ENCODE measurements at places on chromosomes 16 and 17. TPM values are rescaled to one million over a fixed set of nuclear protein-coding genes. Genes with fewer than 3 reads are reported as not detected.

DNA sequence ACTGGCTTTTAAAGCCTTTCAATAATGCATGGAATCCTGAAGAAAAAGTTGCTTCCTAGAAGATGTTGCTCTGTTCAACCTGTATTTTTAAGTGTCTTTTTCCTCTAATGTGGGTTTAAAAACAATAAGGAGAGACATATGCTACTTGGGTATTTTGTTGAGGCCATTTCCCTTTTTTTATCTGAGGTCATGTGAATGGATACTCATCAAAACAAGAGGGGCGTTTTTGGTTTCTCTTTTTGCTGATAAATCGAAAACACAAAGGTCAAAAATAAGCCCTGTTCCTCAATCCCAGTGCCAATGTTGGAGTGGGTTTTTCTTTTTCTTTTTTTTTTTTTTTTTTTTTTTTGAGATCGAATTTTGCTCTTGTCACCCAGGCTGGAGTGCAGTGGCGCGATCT is 468.0 kb upstream of the RBFOX1 start:
- no peak overlapping the region for H3K27ac ChIP-seq
- H3K4me1 ChIP-seq, result no peaks in the 10 kb centered on the region
- H3K27me3 ChIP-seq, result no peaks in the 10 kb centered on the region
- no peaks in the 10 kb centered on the region for H3K36me3 ChIP-seq
- no peak overlapping the region for H3K4me3 ChIP-seq
- DNase-seq, result no peak

DNA sequence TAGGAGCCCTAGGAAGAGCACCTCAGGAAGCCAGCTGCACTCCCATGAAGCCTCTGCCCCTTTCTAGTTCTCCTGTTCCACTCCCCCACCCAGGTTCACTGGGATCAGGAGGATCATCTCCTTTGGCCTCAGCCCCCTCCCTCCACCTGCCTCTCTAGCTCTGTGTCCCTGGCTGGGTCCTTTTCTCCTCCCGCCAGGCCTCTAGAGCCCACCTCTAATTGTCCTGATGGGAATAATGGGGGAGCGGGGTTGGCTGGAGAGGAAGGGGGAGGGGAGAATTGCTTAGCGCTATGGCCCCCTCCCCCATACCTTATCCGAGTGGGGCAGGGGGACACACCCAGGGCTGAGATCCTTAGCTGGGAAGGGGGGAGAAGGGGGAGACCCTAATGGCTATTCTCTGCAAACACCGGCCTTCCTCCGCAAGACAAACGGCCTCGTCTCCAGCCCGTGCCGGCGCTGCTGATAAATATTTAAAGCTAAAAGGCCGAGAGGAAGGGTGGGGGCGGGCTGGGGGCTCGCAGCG is 997 bp downstream of the HOXB7 start:
- no peak for DNase-seq
- H3K27ac ChIP-seq, result no peak overlapping the region
- peaks cover 99% of the 10 kb centered on the region for H3K27me3 ChIP-seq
- peaks cover 38% of the 10 kb centered on the region for H3K4me1 ChIP-seq
- no peaks in the 10 kb centered on the region for H3K36me3 ChIP-seq

- H3K4me1 ChIP-seq, result peaks cover 12% of the 10 kb centered on the region
- no peaks in the 10 kb centered on the region for H3K27me3 ChIP-seq
- H3K27ac ChIP-seq, result no peak overlapping the region
- peak; percentile 61 for DNase-seq
- no peaks in the 10 kb centered on the region for H3K36me3 ChIP-seq
Observed at GRCh38 chr17:73430848-73431247, 119.0 kb upstream of the CDC42EP4 start.

- DNase-seq, result no peak
- peaks cover 82% of the 10 kb centered on the region for H3K36me3 ChIP-seq
- H3K4me1 ChIP-seq, result peaks cover 28% of the 10 kb centered on the region
- H3K27ac ChIP-seq, result peak overlapping the region; percentile 51
- H3K4me3 ChIP-seq, result no peak overlapping the region
Observed at GRCh38 chr17:28908640-28909167, 5.8 kb upstream of the DHRS13 start.

DNA sequence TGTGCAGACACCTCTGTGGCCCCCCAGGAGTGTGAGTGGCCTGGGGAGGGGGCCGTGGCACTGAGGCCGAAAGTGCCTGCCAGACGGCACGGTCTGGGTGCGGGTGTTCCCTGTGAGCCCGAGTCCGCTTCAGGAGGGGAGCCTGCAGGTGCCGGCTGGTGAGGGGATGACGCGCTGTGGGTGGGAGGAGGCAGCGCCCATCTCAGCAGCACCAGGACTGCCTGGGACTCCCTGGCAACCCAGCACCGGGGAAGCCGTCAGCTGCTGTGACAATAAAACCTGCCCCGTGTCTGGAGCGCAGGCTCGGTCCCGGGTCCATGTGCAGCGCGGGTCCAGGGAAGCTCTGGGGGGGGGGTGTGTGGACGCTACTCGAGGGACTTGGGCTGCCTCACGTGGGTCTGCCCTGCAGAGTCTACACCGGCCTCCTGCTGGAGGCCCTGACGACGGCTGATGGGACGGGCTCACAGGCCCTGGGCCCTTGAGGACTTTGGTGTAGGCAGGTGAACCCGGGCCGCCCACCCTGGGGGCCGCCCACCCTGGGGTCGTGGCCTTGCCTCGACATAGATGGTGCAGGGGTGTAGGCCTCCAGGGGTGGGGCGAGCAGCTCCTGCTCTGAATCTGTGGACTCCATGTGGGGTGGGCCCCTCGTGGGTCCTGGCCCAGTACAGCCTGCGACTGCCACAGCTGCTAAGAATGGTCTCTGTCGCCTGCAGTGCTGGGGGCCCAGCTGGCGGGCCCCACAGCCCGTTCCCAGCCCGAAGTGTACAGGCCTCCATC is 5.9 kb upstream of the RAB40C start:
- H3K4me3 ChIP-seq, result no peak overlapping the region
- H3K36me3 ChIP-seq, result peaks cover 11% of the 10 kb centered on the region
- no peak for DNase-seq
- no peak overlapping the region for H3K27ac ChIP-seq

DNA sequence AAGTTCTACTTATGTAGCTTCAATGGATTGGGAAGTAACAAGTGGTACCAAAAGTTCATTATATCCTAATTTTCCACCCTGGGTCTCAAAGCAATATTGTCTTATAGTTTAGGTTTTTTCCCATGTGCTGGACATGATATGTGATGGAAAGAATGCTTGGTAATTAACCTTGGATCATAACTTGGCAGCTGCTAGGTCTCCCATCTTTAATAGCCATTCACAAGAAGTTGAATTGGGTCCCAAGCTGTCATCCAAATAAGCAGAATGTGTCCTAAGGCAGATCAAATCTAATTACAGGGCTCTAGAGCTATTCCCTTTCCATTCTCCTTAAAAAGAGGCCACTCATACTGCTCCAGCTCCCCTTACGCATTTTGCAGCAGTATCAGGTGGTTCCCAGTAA is 44.7 kb upstream of the KCNJ16 start:
- no peaks in the 10 kb centered on the region for H3K27me3 ChIP-seq
- no peak overlapping the region for H3K27ac ChIP-seq
- H3K4me1 ChIP-seq, result no peaks in the 10 kb centered on the region

GRCh38 chr17:40325156-40326013 is 16.4 kb downstream of the RARA start:
- H3K27ac ChIP-seq, result peak overlapping the region; percentile 96
- H3K27me3 ChIP-seq, result no peaks in the 10 kb centered on the region
- DNase-seq, result peak; percentile 44
- peak overlapping the region; percentile 32 for H3K4me3 ChIP-seq

DNA sequence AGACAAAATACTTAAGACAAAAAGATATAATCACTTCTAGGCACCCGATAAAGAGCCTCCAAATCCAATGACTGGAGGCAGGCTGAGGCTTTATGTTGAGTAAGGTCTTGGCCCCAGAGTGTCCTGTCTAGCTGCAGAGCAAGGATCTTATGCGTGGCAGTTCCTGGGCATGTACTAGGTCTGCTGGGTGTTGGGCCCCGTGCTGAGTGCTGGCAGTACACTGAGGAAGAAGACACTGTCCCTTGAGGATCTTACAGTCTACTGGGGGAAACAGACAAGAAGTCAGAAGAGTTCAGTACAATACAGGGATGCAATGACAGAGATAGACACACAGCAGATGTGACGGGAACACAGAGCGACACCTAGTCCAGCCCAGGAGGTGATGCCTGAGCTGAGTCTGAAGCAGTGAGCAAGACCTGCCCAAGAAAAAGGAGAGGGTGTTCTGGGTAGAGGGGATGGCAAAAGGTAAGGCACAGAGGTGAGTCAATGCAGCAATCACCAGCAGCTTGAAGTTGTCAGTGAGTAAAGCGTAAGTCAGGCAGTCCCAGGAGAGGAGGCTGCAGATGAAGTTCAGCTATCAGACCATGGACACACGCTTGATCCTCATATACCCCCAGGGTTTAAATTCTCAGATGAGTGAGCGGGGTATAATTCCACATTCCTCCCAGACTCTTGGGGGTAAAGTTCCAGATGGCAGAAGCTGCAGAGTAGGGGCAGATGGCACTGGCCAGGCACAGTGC is 18.1 kb downstream of the MAP3K14 start:
- H3K27me3 ChIP-seq, result no peaks in the 10 kb centered on the region
- H3K27ac ChIP-seq, result peak overlapping the region; percentile 20
- peaks cover 97% of the 10 kb centered on the region for H3K4me1 ChIP-seq
- H3K4me3 ChIP-seq, result no peak overlapping the region
- no peak for DNase-seq

DNA sequence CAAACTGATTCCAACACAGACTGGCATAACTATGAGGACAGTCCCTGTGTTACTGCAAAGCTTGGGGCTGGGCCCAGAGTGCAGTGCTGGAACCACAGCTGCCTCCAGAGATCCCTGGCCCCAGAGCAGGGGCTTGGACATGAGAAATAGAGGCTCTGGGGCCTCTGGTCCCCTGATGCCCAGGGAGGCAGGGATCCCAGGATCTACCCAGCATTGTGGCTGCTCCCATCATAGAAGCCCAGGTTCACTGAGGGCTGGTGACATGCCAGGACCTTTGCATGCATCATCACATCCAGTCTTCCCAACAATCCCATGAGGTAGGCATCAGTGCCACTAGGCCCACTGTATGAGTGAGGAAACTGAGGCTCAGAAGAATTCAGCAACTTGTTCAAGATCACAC is 95.8 kb downstream of the TMEM132E start:
- H3K36me3 ChIP-seq, result no peaks in the 10 kb centered on the region
- H3K27me3 ChIP-seq, result no peaks in the 10 kb centered on the region
- H3K4me3 ChIP-seq, result no peak overlapping the region
- no peaks in the 10 kb centered on the region for H3K4me1 ChIP-seq
- no peak overlapping the region for H3K27ac ChIP-seq

GRCh38 chr16:81558444-81559175 is 114.0 kb downstream of the CMIP start:
- H3K27me3 ChIP-seq, result no peaks in the 10 kb centered on the region
- peaks cover 32% of the 10 kb centered on the region for H3K4me1 ChIP-seq
- DNase-seq, result peak; percentile 87
- no peaks in the 10 kb centered on the region for H3K36me3 ChIP-seq
- H3K4me3 ChIP-seq, result no peak overlapping the region

GRCh38 chr16:54901606-54902005 is 29.1 kb upstream of the IRX5 start:
- H3K27me3 ChIP-seq, result no peaks in the 10 kb centered on the region
- no peak overlapping the region for H3K27ac ChIP-seq
- H3K4me3 ChIP-seq, result no peak overlapping the region
- DNase-seq, result no peak
- H3K4me1 ChIP-seq, result no peaks in the 10 kb centered on the region

DNA sequence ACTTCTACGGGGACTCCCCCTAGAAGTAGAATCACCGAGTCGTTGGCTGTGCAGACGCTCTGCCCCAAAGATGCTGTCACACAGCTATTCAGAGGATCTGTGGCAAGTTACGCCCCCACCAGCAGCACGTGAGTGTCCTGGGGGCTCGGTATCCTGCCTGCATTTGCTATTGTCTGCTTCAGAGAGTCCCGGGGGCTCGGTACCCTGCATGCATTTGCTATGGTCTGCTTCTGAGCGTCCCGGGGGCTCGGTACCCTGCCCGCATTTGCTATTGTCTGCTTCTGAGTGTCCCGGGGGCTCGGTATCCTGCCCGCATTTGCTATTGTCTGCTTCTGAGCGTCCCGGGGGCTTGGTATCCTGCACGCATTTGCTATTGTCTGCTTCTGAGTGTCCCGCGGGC is 23.8 kb upstream of the ZNF469 start:
- no peaks in the 10 kb centered on the region for H3K4me1 ChIP-seq
- DNase-seq, result peak; percentile 25
- H3K27me3 ChIP-seq, result peaks cover 4% of the 10 kb centered on the region

GRCh38 chr17:13776027-13776551 is 174.4 kb upstream of the HS3ST3A1 start:
- H3K4me1 ChIP-seq, result no peaks in the 10 kb centered on the region
- no peak for DNase-seq
- no peak overlapping the region for H3K4me3 ChIP-seq
- H3K36me3 ChIP-seq, result no peaks in the 10 kb centered on the region

GRCh38 chr16:17508303-17508702 is 37.5 kb upstream of the XYLT1 start:
- H3K4me1 ChIP-seq, result peaks cover 5% of the 10 kb centered on the region
- no peak overlapping the region for H3K27ac ChIP-seq

DNA sequence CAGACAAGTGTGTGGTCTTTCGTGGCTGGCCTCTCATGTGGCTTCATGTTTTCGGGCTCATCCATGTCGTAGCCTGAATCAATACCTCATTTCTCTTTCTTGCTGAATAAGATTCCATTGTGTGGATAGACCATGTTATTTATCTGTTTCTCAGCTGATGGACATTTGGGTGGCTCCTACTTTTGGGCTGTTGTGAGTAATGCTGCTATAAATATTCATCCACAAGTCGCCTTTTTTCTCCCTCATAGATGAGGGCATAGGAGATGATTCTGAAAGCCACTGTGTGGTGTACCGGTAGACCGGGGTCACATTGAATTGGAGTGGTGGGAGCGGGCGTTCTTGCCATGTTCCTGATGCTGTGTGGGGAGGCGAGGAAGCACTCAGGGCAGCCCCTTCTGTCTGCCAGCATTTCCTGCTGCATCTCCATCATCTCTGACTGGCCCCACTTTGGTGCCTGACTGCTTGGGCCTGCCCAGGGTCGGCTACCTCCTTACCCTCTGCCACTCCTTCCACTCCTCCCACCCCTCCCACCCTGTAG is 40.1 kb downstream of the PRMT7 start:
- H3K36me3 ChIP-seq, result peaks cover 99% of the 10 kb centered on the region
- H3K4me3 ChIP-seq, result no peak overlapping the region
- peaks cover 4% of the 10 kb centered on the region for H3K4me1 ChIP-seq
- DNase-seq, result no peak
- no peaks in the 10 kb centered on the region for H3K27me3 ChIP-seq

NXPH3 gene
- total RNA-seq, result 4.5 TPM

CSH1 gene
- total RNA-seq, result not detected

LUC7L3 gene
- total RNA-seq, result 106 TPM

CIITA gene
- total RNA-seq, result 119 TPM

PPP1R1B gene
- total RNA-seq, result 23.9 TPM

Measured in lower lobe of right lung (tissue), 2 donors.